ENCODE measurements at places on chromosomes 6 and 20.

DNA sequence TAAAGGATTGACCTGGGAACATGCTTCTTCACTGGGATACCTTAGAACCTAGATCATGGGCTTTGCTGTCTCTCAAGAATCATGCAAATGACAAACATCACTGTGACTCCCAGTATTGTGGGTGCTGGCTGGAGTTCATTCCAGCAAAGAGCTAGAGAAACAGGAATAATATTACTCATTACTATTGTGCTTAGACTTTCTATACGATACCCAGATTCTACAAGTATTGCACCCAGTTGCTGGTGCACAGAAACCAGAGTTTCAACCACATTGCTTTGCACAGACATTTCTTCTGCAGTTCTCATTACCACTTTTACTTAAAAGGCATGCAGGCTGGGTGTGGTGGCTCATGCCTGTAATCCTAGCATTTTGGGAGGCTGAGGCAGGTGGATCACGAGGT is 220.4 kb upstream of the ZNF217 start:
- DNase-seq: no peak

GRCh38 chr6:119163006-119163405 is 84.5 kb upstream of the FAM184A start:
- no peak for DNase-seq

- peak; percentile 34 for DNase-seq
Measured at GRCh38 chr20:14632906-14633305, 295.5 kb upstream of the FLRT3 start.

- peak; percentile 29 for DNase-seq
Measured at GRCh38 chr6:100134703-100135102, 140.7 kb upstream of the MCHR2 start.

DNA sequence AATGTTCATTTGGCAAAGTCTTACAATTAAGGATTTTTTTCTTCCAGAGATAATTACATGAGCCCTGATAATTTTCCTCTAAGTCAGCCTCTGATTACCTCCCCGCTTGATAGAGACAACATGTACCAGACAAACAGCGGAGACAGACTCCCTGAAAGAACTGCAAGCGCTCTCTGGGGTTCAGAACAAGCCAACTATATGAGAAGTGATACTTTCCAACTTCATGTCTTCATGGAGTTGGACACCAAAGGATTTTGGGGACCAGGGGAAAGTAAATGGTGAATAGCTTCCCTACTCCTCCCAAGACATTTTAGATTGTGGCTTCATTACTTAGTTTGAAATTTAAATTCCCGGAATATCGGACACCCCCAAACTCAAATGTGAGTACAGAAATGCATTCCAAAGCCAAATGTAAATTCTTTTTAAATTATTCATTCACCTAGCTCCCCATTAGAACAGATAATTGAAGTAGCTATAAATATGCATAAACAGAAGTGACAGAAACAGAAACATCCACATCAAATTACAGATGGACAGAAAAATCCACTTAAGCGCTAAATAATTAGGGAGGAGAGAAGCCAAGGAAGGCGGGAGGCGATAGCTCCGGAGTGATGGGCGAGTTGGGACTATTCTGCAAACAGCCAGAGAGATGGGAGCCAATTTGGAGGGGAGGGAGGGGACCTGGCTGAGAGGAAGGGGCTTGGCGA is 129.7 kb upstream of the AKAP12 start:
- DNase-seq: no peak

GRCh38 chr20:36167902-36168503 is 13.5 kb downstream of the EPB41L1 start:
- peak; percentile 85 for DNase-seq

GRCh38 chr6:74282143-74282689 is 586.2 kb downstream of the CD109 start:
- DNase-seq: no peak

- DNase-seq: no peak
Measured at GRCh38 chr20:37205794-37206193, 26.4 kb upstream of the MROH8 start.

GRCh38 chr6:2554651-2555260 is 196.0 kb downstream of the MYLK4 start:
- no peak for DNase-seq

DNA sequence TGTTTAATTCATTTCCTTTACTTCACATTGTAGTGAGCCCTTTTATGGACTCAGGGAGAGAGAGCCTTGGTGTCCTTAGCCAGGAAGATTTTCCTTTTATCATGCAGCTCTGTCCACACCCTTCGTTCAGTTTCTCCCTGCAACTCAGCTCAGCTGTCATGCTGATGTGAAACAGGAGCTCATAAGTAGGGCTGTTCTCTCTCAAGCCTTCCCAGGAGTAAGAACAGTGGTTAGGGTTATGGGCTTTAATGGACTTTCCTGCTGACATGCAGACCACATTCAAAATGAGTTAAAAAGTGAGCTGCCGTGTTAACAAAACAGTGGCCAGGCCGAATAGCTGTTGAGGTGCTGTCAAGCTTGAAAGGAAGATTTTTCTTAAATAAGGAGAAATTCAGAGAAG is 104.1 kb downstream of the BCKDHB start:
- no peak for DNase-seq

DNA sequence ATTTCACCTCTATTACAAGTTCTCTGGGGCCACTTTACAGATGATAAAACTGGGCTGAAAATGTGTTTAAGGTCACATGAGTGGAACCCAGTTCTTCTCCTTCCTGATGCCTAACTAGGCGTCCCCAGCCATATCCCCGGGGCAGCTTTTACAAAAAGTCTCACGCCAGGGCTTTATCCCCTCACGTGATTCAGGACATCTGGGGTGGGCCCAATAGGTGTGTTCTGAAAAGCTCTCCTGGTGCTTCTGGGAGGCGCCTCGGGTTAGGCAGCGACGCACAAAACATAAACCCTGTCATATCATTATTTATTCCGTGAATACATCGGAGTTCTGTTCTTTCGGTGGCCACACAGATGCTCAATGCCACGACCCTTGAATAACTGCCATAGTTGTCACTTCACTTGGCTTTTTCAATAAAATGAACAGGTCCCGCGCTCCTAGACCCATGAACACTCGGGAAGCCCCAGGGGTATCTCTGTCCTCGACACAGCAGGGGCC is 32.1 kb downstream of the SF3B5 start:
- DNase-seq: no peak

DNA sequence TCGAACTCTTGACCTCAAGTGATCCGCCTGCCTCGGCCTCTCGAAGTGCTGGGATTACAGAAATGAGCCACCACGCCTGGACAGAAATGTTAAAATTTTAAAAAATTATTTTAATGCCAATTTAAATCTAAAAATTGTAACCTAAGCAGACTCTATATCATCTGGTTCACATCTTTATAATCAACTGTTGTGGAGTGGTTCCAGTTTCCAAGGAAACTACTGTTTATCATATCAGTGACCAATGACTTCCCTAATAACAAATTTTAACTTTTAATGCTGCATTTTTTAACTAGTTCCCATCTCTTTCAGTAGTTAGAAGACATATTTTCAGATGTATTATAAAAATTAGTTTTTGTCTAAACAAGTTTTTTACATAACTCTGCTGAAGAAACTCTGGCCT is 5.2 kb upstream of the BTN3A2 start:
- no peak for DNase-seq

GRCh38 chr20:14902432-14903089 is 565.1 kb upstream of the FLRT3 start:
- no peak for DNase-seq

GRCh38 chr20:32080783-32081182 is 28.7 kb upstream of the TM9SF4 start:
- DNase-seq: no peak

GRCh38 chr6:80173411-80173810 is 66.9 kb downstream of the BCKDHB start:
- DNase-seq: no peak

DNA sequence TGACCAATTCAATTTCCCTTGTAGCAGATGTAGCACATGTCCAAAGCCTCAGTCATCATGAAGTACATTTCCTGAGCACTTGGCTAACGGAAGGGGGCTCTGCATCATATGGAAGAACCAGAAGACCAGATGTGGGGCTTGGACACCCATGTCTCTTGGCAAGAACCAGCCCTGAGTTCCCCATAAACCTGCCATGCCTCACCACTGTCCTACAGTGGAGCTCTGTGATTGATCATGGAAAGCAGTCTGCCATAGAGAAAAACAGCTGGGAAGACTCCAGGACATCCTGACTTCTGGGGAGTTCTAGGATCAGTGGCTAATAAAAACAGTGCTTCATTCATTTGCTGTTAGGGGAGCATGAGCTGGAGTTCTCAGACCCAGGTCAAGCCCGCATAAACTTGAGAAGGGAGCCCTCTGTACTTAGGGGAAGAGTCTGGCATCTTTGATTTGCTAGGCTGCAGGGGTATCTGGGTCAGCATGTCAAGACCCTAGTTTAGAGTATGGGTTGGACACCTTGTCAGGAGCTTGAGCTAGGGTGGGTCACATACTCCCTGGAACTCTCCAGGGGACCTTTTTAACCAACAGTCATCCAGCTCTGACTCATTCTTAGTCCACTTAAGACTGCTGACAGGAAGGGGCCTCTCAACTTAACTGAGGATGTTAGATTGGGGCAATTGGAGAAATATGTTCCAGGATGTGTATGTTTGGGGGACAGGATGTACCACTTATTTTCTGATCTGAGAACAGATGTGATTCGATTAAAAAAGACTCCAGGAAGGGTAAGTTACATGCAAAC is 26.3 kb upstream of the TRAM2 start:
- DNase-seq: peak; percentile 48

GRCh38 chr6:161361529-161361928 is 87.7 kb upstream of the AGPAT4 start:
- no peak for DNase-seq

- no peak for DNase-seq
Measured at GRCh38 chr6:91288741-91289140, 701.9 kb upstream of the MAP3K7 start.

DNA sequence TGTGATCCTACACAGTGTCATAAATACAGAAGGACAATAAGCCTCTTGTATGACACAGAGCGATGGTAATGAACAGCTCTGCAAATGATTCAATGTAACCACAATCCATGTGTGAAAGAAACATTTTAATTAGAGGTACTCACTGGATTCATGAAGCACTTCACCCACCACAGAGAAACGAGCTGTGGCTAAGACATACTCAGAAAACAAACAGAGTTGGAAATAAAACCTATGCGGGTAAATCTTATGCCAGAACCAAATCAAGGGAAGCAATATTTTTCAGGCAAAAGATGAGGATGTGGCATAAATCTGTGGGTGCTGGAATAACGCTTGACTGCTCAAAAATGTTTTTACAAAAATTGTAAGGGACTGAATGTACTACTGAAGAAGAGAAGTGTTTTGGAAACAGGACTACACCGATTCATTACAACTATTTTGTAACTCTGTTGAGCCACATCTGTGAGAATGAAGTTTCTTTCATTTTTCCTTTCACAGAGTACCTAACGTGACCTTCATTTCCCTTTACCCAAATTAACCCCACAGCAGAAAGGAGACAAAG is 112.1 kb downstream of the WDR27 start:
- DNase-seq: no peak

GRCh38 chr6:8441452-8441851 is 6.1 kb upstream of the SLC35B3 start:
- no peak for DNase-seq

DNA sequence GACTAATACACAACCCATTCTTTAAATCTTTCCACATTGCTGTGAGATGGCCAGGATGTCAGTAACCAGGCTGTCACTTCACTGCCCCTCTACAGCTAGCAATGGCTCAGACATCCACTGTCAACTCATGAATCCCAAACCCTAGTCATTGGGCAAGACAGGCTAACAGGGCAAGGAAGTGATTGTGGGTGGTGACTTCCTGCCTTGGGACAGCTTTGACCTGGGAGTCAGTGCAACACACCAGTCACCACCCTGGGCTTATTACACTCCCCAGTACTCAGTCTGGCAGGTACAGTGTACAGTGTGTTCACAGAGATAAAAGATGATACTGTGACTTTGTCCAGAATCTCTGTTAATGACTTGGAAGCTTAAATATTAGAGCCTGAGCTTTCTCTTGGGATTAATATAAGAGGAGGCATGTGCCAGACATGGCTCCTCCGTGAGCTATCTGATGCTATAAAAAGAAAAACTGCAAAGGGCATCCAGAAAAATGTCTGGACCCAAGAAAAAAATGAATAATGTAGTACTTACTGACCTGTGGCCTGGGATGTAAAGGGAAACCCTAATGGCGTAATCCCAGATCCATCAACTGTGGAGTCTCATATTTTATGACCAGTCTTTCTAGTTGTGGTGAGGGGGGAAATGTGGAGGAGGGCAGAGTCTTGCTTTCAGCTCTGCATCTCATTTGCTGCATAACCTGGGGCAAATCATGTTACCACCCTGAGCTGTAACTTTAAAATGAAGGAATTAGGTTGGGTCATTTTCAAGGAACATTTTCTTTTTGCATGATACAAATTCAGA is 244.4 kb downstream of the SLC24A3 start:
- no peak for DNase-seq

DNA sequence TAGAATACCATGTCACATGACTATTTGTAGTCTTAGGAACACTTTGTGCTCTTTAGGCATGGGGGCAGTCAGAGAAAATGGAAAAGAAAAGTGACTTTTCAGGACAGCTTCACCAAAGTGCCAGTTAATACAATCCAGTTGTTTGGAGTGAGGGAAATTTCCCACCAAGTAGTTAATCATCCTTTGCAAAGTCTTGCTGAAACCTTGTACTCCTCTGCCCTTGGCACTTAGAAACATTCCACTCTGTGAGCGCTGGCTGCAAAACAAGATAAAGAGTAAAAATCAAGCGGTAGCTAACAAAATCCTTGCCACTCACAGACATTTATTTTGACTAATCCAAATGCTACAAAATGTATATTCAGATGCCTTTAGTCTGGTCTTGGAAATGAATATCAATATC is 229.2 kb upstream of the HSF2 start:
- no peak for DNase-seq

- no peak for DNase-seq
Measured at GRCh38 chr6:21080221-21080620, 513.3 kb upstream of the SOX4 start.

DNA sequence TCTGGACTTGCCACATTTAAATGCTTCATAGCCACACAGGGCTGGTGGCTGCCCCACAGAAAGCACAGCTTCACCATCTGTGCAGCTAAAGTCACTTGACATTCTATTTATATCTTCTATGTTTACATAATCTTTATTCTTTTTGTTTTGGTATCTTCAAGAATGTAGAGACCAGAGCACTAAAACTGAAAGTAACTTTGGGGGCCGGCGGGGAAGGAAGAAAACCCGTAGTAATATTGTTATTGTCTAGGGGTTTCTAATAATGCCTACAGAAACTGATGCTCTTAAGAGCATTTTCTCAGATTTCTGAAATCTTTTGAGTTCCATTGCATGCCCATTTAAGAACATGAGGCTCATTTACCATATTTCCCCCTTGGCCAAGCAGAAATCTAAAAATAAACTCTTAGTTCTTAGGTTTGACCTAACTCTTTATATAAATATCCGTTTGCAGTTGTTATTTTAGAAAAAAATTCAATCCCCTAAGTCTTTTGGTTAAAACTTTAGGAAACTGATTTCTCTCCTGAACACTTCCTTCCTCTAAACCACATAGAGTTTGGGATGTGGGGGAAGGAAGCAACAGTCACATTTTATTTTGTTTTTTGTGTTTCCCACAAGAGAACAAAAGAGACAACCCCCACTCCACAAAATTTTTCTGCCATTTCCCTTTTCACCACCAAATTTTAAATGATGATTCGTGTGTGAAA is 207.6 kb downstream of the OGFRL1 start:
- DNase-seq: no peak

- DNase-seq: no peak
Measured at GRCh38 chr6:128754658-128755256, 128.2 kb upstream of the LAMA2 start.
